ENCODE measurements at places on chromosomes 12 and 14.
A peak's percentile ranks its signal among the peaks of the same experiment; 100 is the strongest.

DNA sequence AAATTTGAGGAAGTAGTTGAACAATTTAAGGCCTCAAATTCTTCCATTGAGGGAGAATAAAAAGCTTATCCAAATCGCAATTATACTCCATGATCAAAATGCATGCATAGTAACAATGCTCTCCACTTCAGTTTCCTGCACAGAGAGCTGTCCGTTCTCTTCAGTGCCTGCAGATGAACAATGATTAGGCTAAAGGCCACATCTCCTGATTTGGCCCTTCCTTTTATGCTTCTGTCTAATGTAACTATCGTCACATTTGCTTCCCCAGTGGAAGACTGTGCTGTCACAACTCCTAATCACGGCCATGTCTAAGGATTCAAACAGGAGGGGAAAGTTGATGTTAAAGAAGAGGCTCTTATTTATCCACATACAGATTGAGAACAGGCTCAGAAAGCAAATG lies 113.6 kb upstream of the NPAS3 start:
- no peak for DNase-seq

GRCh38 chr14:35351897-35352273 lies 52.7 kb downstream of the NFKBIA start:
- DNase-seq = no peak

GRCh38 chr12:27332407-27332713 lies 276 bp upstream of the BMAL2 start:
- no peak for DNase-seq

GRCh38 chr12:119207063-119207560 lies 28.4 kb downstream of the HSPB8 start:
- no peak for DNase-seq

GRCh38 chr14:103055695-103056094 lies 1.7 kb downstream of the CDC42BPB start:
- DNase-seq = peak; percentile 3

DNA sequence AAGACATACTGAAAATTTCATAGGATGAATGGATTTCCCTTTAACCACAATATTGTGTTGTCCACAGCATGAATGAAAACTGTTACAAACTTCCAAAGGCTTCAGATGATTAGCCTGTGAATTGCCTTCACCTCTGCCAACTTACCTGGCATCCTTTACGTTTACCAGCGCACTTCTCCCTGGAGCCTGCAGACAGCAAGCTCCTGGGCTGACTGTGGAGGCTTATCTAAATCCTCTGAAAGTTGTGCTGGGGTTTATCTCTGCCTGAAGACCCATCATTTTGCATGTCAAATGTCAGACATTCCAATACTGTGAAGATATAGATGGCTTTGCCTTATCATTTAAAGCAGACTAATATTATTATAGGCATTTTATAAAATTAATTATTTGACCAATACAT lies 403.0 kb downstream of the SYT1 start:
- no peak for DNase-seq

DNA sequence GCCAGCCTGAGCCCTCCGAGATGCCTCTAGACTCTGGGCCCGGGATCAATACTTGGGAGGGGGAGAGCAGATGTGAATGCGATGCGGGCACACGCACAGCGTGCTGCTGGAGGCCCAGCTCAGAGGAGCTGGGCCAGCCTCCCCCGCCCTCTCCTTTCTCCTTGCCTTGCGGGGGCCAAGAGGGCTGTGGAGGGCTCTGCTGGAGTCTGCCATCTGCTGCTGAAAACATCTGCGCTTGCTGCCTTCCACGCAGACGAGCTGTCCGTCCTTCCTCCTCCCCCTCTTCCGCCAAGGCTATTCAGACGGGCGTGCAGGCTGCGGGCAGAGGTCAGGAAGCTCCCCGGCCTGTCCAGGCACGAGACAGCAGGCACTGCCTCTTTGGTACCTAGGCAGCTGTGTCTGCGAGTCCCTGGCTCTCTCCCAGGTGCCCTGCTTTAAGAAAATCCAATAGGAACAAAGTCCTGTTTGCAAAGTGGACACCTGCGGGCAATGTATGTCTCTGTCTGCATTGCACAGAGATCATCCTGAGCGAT lies 75.2 kb downstream of the SPRING1 start:
- no peak for DNase-seq

DNA sequence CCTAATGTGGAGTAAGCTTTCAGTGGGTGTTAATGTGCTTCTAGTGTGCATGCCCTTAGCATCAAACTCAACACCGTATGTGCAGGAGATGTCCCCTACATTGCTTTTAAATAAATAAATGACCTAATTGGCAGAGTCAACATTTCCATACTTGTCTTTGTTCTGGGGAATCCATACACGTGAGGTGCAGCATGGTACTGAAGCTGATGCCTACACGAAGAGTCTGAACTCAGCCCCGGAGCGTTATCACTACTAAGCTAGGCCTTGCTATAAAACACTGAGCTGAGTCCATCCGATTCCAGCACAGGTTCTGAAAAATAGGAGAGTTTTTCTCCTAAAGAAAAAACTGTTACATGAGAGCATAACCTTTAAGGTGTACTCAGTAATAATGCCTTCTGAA lies 125.0 kb upstream of the DYRK2 start:
- DNase-seq = no peak

GRCh38 chr12:11347810-11348209 lies 37.6 kb upstream of the PRB4 start:
- DNase-seq = no peak

GRCh38 chr14:103743691-103744090 lies 28.1 kb downstream of the ZFYVE21 start:
- DNase-seq = no peak

GRCh38 chr12:102475355-102475754 lies 5.0 kb downstream of the IGF1 start:
- DNase-seq = no peak

- no peak for DNase-seq
These were observed 50.1 kb upstream of the KCNA1 start for GRCh38 chr12:4859478-4860210.

DNA sequence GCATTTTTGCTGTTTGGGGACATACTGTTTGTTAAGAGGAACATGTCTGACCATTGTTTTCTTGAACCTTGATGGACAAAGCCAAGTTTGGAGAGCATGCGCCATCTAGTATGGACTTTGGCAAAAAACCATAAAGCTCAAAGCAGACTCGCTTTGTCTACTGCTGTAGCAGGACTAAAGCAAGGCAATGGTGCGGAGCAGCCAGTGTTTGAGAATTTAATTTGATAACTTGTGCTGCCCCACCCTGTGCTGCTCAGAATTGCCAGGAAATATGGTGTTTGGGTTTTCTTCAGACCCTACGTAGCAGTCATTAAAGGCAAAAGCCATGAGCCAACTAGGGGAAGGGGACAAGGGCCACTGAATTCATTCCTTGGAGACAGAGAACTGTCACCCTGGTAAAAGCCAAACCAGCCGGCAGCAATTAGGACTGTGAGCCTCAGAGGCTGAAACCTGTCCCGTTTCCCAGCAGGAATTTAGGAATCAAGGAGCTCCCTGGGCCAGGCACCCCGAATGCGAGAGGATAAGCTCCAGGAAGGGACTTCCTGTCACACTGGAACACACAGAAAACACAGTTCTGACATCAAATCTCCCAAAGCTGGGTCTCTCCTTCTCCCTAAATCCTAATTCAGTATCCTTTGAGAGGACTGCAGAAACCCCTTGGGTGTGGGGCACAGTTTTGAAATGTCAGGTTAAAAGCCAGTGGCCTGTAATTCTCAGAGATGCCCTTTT lies 1.1 kb downstream of the AVIL start:
- DNase-seq = no peak

DNA sequence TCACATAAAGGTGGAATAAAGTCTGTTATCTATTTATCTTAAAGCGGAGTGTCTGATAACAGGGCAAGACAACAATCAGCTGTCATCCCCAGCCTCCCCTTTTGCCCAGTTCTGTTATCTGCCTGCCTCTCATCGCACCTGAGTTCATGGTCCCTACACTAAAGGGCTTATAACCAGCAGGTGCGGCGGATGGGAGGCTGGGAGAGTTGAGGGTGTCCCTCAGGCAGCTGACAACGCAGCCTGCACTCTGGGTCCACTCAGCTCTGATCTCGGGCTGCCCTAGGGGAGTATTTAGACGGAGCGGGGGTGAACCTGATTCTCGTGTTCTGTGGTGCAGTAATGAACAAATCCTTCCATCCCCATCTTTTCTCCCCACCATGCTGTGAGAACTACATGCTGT lies 34.0 kb upstream of the JDP2 start:
- no peak for DNase-seq

- no peak for DNase-seq
These were observed 127.7 kb downstream of the DACT1 start for GRCh38 chr14:58765418-58765831.

DNA sequence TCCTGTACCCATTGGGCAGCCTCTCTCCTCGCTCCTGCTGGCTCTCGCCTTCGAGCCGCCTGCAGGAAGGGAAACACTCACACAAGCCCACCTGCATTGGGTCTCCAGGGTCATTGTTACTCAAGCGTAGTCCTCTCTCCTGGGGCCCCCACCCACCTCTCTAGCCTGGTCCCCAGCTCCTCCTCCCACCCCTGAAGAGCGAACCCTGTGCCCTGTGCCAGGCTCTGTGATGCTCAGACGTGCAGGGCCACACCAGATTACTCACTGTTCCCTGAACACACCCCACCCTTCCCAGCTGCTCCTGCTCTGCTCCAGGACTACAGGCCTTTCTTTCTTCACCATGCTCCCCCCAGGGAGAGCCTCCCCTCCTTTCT lies 88.1 kb downstream of the NINJ2 start:
- no peak for DNase-seq

DNA sequence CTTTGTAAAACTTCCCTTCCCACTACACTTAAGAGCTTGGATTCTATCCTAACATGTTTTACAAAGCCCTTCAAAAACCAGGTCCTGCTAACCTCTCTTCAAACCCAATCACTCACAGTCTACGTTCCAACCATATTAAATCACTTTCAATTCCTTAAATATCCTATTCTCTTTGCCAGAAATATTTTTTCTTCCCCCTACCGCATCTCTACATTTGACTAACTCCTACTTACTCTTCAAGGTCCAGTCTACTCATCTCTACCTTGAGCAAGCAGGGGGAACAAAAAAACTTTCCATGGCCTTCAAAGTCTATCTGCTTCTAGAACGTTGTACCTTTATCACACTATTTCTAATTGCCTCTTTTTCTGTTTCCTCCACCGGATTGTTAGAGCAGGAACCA lies 6.1 kb downstream of the ERGIC2 start:
- DNase-seq = no peak

- no peak for DNase-seq
These were observed 30.7 kb downstream of the OTOGL start for GRCh38 chr12:80129895-80130530.

DNA sequence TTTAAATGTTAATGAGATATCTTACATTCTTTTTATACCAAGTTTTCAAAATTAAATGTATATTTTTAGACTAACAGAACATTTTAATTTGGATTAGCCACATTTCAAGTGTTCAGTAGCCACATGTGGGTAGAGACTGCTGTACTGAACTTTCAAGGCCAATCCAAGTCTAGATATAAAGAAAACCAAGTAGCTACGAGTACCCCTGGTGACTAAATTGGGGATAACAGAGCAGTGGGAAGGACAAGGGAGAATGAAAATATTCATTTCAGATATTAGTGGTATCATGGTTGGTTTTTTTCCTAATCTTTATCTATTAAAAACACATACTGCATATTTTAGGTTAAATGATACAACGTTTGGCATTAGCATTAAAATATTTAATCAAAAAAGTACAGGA lies 69.4 kb upstream of the RHOJ start:
- DNase-seq = no peak

GRCh38 chr14:38078393-38078792 lies 129.3 kb upstream of the SSTR1 start:
- DNase-seq = no peak

DNA sequence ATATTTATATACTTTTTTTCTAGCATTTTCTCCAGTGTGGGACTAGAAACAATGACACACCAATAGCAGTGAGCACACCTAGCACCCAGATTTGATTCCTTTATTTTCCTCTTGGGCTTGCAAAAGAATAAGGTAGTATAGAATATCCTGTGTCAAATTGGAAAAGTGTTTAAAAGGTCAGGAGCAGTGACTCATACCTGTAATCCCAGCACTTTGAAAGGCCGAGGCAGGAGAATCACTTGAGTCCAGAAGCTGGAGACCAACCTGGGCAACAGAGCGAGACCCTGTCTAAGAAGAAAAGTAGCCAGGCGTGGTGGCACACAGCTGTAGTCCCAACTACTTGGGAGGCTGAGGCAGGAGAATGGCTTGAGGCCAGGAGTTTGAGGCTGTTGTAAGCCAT lies 53.8 kb upstream of the SGPP1 start:
- no peak for DNase-seq

DNA sequence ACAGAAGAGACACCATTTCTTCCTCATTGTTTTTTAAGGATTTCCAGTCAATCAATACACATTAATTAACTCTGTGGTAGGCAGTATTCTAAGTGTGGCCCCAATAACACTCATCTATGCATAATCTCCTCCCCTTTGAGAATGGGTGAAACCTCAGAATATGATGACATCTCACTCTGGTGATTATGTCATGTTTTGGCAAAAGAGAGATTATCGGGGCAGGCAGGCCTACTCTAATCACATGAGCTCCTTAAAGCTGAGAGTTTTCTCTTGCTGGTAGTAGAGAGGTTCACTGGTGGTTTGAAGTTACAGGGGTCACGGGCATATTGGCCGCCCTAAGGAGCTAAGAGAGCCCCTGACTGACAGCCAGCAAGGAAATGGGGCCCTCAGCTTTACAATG lies 7.1 kb upstream of the LGMN start:
- no peak for DNase-seq

DNA sequence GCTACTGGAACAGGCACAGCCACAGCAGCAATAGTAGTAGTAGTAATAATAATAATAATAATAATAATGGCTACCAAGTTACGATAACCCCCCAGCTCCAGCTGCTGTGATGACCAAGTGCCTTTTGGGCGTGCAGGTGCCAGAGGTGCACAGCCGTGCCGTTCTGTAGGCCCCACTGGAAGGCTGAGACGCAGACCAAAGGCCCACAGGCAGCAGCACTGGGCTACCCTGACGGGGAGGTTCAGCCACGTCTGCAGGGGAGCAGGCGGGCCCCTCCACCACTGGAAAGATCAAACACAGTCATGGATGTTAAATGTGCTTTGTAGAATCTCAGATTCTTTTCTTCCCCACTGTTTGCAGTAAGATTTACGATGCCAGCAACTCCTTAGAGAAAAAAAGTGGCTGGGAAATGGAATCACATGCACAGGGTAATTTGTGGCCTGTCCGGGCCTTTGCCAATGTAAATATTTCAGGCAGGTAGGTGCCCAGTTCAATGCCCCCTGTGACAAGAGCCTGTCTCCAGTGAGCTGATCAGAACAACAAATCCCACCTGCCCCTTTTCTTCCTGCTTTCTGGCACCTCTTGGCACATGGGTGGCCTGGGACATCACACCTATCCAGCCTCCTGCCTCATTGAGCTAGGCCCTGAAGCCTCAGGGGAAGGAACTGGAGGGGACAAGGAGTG lies 32.6 kb downstream of the CCDC85C start:
- DNase-seq = no peak

GRCh38 chr12:20469756-20470155 lies 101.4 kb downstream of the PDE3A start:
- no peak for DNase-seq

DNA sequence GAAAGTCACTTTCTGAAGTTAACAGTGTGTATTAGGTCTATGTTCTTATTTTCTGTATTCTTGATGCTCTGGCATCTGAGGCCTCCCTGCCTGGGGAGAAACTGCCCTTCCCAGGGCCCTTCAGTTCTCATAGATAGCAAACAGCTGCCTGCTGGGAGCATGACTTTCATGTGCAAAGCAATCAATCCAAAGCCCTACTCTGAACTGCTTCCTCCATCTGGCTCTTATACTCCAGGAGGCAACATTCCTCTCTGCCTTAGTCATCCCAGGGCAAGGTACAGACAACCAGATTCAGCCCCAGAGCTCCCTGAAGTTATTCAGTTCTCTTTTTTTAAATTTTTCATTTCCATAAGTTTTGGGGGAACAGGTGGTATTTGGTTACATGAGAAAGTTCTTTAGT lies 41.7 kb upstream of the RIN3 start:
- peak; percentile 78 for DNase-seq
